Skin of body (tissue), 3 donors: ENCODE measurements at places on chromosomes 2 and 18. TPM values are rescaled to one million over a fixed set of nuclear protein-coding genes. Genes with fewer than 3 reads are reported as not detected.
A peak's percentile ranks its signal among the peaks of the same experiment; 100 is the strongest.

- peak; percentile 32 for DNase-seq
These were observed 199.1 kb downstream of the GLI2 start for GRCh38 chr2:120934574-120935338.

- no peak for DNase-seq
These were observed 26.2 kb upstream of the SPOPL start for GRCh38 chr2:138475277-138475776.

The TCF7L1 gene
- 8.0 TPM for total RNA-seq

- DNase-seq = peak; percentile 16
These were observed 31.5 kb upstream of the ASNSD1 start for GRCh38 chr2:189629531-189630453.

The LCT gene
- under 0.01 TPM for total RNA-seq

DNA sequence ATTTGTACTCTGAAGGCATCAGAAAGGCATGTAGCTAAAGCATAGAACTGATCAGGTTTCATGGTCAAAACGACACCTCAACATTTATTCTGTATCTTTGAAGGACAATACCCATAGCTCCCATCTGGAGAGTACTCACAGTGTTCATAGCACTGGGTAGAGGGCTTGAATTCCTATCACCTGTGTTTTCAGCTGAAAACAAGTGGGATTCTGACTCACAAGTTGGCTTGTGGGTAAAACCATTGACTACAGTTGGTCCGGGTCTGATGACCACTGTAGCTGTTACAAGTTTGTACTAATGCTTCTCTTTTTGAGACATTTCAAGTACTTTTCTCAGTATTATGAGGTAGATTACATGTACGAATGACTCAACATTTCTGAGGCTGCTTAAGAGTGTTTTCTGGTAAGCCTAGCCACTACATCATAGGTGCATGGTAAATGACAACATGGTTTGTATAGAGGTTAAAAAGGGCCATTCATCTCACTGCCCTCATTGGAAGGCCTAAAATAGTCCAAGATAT lies 68.6 kb upstream of the PELI1 start:
- no peak for DNase-seq

DNA sequence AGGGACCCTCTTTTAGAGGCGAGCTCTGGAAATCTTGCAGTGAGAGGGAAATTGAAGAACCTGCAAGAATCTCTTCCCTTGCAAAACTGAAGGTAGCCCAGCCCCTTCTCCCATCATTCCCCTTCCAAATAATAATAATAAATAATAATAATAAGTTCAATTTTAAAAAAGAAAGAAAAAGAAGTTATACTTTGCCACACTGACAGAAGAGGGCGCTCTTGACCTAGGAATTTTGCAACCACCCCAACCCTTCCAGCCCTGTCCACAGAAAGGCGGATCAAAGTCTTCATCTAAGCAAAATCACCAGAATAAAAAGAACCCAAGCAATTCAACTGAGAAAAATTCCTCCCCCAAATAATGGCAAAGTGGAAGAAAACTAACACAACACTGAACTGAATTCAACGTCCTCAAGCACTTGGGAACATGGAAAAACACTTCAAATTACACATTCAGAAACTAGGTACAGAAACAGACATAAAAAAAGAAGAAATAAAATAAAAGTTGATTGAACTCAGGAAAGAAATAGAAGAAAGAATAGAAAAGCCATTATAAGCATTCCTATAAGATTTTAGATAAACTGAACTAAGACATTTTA lies 98.9 kb upstream of the GLS start:
- DNase-seq = peak; percentile 15

DNA sequence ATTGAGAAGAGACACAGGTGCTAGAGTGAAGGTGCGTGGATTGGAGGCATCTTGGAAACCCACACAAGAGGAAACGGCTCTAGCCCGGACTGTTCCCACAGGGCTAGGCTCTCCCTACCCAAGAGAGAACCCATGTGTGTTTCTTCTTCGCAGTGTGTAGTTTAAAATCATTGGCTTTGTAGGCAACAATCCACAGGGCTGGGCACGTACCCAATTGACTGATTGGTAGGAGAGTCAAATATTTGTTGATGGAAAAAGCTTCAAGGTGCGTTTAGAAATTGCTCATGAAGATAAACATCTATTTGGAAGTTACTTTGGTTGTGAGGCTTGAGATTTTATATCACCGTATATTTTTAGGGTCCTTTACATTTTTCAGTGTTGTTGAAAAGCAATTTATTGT lies 13.2 kb upstream of the YWHAQ start:
- DNase-seq = no peak

GRCh38 chr2:183607995-183608394 lies 483.8 kb downstream of the NUP35 start:
- no peak for DNase-seq

DNA sequence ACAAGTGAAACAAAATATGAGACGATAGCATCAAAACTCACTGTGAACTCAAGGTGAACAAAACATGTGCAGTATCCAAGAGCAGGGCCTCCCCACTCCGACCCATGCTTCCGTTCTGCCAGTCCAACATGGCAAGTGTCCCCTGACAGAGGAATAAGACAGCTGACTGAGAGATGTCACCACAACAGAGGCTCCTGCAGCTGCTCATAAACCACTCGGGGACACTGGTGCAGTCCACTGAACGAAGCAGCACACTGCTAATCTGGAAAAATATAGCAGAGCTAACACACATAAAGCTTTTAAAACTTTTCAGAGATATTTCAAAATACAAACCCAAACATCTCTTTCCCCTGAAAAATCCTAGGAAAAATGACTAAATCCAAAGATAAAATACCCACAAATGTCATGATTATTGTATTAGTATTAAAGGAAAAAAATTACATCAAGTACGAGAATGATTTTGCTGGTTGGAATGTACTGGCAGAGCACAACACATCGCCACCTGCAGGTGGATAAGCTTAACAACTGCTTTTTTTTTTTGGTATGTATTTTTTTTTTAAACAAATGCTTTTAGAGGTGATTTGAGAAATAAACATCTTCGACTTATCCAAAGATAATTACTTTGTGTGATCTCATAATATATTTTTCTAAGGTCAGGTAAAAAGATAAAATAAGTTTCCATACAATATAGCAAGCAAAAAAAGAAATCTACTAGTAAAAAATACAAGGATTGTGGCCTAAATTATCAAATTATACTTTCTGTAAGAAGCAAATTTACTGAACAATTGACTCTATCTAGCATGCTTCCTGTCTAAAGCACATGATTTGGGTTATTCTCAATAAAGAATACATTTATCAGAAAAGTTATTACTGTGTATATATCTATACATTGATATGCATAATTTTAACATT lies 18.6 kb downstream of the THADA start:
- DNase-seq = peak; percentile 12

- DNase-seq = no peak
These were observed 254.4 kb downstream of the KCNE4 start for GRCh38 chr2:223306371-223306770.

DNA sequence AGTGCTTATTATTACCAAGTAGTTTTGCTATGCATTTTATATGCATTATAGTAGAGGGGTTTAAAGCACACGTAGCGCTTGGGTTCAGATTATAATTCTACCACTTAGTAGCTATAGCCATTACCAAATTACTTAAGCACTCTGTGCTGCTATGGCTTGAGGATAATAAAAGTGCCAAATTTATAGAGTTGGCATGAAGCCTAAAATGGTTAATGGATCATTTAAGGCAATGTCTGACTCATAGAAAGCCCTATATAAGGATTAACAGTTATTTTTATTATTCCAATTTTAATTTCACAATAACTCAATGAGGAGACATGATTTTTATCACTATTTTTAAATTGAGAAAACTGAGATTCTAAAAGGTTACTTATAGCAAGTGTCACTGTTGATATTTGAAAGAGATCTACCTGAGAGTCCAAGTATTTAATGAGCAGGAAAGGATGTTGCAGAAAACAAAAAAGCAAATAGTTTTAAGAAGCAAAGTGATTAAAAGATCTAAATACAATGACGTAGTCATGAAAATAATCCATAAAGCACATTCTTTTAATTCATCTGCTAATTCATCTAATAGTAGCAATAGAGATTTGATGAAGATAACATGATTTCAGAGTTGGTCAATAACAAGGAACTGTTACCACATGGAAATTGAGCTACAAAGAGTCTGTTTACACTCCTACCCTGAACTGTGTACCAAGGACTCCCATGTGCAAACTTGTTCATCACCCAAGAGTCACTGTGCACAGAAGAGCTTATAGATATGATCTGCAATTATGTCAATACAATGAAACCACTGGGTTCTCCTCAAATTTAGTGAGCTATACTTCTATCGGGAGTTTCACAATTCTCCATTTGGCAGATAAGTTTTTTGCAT lies 78.8 kb upstream of the DTNA start:
- DNase-seq = no peak

The SIX3 gene
- not detected for total RNA-seq

The ANKRD12 gene
- total RNA-seq = 47.2 TPM

The SOX11 gene
- total RNA-seq = 6.6 TPM

The VAMP5 gene
- 8.9 TPM for total RNA-seq
